Brain microvascular endothelial cell (primary cell): ENCODE measurements at places on chromosomes 5 and 9.
A peak's percentile ranks its signal among the peaks of the same experiment; 100 is the strongest.

DNA sequence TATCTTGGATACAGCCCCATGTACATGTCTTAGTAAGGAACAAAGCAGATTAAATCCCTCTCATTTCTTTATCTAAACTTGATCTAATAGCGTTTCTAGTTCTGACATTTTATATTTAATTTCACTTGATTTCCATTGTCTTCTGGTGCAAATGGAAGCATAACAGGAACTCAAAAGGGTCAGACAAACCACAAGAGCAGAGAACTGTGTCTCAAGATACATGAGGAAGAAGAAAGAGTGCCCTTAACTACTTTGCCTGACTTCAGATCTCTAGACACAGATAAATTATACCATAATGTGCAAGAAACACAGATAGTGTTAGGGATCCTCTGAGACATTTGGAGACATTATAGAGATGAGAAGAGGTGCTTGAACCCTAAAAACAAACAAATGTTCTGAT is 20.7 kb upstream of the STX17 start:
- no peak for DNase-seq

GRCh38 chr5:91670122-91670521 is 287.0 kb upstream of the ARRDC3 start:
- no peak for DNase-seq

DNA sequence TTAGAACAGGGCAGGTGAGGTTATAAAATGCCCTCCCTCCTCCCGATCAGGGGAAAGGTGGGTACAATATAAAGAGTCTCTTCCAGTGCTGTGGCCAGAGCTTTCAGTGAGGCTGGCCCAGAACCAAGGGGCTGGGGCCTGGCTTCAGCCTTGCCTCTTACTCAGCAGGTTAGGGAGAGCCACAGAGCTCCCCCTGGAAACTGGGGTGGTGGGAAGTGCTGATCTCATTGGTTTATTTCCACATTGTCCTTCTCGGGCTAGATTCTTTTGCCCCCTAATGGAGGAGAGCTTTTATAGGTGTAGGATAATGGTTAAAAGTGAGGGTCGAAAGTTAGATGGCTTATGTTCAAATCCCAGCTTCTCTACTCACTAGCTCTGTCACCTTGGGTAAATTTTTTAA is 186.7 kb upstream of the TBC1D2 start:
- no peak for DNase-seq

GRCh38 chr5:34447424-34447823 is 208.7 kb upstream of the RAI14 start:
- DNase-seq, result no peak

- peak; percentile 78 for DNase-seq
Observed at GRCh38 chr5:31096238-31096865, 97.1 kb upstream of the CDH6 start.

- DNase-seq, result no peak
Observed at GRCh38 chr5:81213070-81213469, 20.1 kb upstream of the CKMT2 start.

DNA sequence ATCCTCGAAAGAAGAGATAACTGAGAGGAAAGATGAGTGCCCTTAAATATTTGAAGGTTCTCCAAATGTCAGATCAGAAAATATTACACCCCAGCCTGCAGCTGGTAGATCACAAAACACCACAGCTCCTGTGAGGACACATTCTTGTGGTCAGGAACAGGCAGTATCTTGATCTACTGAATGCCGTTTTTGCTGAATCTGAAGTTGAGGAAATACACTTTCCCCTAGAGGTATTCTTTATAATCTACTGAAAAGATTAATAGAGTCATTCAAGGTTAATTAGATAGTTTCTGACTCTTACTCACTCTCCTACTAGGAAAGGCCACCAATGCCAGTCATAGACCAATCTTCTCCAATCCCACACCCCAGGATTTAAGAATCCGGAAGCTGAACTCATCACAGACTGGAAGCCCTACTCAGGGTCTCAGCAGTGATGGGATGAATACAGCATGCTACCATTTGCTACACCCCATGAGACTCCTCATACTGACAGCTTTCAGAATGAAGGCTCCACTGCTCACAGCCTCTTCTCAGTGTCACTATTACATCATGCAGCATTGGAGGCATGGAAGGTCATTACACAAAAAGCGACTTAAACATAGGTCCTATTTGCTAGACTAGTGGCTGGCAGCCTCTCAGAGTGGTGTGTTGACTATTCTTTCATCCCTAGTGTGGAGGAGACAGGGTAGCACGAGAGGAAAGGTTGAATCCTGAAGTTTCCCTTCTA is 143.9 kb upstream of the SLC1A3 start:
- no peak for DNase-seq

DNA sequence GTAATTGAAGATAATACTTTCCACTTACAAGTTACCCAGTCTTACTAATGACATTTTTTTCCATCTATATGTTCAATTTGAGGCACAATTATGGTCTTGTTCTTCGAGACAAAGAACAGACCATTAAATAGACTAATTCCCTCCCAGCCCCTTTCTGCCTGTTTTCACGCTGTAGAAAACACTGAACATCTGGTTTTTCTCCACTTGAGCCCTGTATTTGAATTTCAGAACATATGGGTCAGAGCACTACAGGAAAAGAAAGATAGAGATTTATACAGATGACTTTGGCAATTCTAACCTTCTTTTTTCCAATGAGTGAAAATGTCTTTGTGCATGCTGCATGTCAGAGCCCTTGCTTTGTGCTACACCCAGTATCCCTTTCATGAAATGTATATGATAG is 506.9 kb downstream of the LRRC70 start:
- DNase-seq, result no peak

- no peak for DNase-seq
Observed at GRCh38 chr5:145161391-145161790, 673.8 kb downstream of the PRELID2 start.

- no peak for DNase-seq
Observed at GRCh38 chr9:83307066-83307724, 231.0 kb downstream of the FRMD3 start.

DNA sequence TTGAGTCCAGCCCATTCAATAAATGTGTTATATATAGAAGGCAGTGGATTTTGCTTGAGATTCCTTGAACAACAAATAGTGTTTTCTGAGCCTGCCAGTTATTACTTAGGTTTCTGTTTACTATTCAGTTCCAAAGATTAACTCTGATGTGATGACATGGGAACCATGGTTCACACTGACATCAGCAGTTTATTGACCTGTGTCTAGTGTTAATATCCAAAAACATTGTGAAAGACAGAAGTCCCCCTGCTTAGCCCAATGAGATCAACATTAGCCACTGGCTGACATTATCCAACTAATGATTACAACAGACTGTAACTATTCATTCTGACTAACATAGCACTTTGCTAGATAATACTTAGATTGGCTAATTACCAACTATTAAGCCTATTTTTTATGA is 14.9 kb downstream of the APBA1 start:
- no peak for DNase-seq

DNA sequence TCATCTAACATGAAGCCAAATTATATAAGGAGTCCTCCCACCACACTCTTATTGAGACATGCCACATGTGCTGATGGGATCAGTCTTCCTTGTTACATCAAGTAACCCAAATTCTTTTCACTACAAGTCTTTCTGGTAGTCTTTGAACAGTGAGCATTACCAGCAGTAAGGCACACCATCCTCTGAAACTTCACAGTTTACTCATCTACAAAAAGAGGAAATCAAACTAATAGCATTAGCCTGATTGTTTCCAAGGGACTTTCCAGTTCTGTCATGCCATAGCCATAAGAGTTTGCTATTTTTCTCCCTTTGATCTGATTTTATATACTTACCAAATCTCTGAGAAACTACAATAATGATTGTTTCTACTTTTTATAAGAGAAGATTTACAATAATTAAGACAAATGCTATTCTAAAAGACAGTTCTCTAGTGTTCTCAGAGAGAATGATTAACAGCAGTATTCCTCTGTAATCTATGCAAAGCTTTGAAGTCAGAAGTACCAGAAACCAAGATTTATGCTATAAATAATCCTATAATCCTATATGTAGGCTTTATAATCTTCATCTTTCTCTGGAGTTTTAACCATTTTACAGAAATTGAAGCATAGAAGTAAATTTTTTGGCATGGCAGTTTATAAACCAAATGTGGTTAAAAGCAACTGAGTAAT is 166.2 kb upstream of the ACO1 start:
- DNase-seq, result no peak
